ENCODE measurements at places on chromosomes 3 and 15.

- DNase-seq: no peak
Measured at GRCh38 chr3:12579456-12579855, 22.6 kb downstream of the MKRN2 start.

GRCh38 chr15:69324565-69324964 is 25.9 kb downstream of the PAQR5 start:
- DNase-seq: no peak

DNA sequence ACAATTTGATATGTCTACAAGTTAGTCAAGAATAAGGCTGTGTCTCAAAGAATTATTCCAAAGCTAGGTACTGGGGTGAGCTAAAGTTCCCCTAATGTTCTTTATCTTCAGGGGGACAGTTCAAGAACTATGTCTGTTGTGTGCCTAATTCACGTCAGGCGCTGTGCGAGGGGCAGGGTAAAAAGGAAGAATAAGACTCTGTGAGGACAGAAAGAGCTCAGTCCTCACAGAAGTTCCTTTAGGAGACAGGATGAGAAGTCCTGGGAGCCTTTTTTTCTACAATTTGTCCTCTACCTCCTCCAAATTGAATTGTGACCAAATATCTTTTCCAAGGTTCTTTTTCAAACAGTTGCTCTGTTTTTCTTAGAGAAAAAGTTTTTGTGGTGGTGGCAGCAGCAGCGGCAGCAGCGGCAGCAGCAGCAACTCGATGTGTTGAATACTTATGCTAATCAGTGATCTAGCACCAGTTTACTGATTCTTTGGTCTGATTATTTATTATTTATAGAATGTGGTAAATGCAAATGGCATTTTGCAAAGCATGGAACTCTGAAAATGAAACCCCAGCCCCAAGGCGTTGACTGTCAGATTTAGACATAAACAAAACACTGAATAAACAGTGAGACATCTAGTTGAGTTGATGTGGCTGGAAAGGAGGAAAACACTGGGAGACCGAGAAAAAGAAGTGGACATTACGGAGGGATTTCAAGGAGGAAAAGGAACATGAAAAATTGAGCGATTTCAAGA is 88.6 kb downstream of the GTPBP8 start:
- no peak for DNase-seq

GRCh38 chr3:1207904-1208303 is 115.1 kb downstream of the CNTN6 start:
- DNase-seq: no peak

GRCh38 chr3:152421162-152421561 is 152.4 kb downstream of the MBNL1 start:
- DNase-seq: no peak

- DNase-seq: no peak
Measured at GRCh38 chr3:87462228-87462627, 185.8 kb upstream of the POU1F1 start.

DNA sequence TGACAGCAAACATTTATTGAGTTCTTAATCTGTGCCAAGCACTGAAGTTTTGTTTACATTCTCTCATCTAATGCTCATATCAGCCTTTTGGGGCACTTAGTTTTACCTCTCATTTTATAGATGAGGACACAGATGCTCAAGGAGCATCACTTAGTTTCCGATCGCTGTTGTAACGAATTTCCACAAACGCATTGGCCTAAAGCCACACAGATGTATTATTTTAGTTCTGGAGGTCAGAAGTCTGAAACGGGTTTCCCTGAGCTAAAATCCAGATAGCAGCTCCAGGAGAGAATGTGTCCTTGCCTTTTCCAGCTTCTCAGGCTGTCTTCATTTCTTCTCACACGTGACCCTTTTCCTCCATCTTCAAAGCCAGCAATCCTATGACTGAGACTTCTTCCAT is 11.1 kb downstream of the SEMA6D start:
- DNase-seq: no peak

DNA sequence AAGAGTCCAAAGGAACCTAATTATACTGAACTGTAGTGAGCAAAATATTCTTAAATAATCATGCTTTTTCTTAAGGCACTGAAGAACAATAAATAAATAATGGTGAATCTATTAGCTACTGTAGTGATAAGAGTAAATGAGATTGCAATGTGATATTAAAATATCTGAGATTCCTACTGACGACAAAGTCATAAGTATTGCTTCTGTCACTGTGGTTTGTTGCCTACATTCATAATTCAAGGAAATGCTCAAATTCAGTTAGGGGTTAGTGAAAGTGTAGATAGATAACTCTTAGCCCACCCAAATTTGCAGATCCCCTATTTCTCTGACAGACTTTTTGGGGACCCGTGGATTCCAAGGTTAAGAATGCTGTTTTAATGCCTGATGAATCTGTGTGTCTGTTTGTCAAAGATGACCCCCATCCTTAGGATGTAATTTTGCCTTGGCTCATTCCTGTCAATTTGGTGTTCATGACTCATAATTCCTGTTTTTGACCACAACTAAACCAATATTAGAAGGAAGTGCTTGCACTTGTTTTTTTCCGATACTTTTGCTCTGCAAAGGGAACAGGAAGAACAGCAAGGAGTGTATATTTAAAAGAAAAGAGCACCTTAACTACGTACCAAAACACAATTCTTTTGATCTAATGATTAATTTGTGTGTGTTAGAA is 86.7 kb downstream of the MAGI1 start:
- DNase-seq: no peak

- DNase-seq: no peak
Measured at GRCh38 chr15:44718180-44718926, 7.0 kb downstream of the B2M start.

GRCh38 chr3:152388631-152389030 is 119.9 kb downstream of the MBNL1 start:
- DNase-seq: no peak

DNA sequence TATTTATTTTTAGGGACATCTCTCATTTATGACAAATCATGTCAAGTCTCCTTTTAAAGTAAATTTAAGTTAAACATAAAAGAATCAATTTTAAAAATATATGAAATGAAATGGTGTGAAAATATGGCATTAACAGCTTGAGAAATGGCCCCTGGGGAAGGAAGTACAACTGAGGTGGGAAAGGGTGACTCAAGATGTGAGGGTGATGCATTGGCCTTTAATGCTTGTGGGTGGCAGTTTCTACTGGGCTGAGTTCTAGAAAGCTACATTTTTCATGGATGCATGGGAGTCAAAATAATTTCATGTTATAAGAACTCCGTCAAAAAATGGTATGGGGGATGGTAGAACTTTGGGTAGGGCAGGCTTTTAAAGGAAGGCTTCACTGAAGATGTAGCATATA is 708.8 kb upstream of the CFAP20DC start:
- no peak for DNase-seq

DNA sequence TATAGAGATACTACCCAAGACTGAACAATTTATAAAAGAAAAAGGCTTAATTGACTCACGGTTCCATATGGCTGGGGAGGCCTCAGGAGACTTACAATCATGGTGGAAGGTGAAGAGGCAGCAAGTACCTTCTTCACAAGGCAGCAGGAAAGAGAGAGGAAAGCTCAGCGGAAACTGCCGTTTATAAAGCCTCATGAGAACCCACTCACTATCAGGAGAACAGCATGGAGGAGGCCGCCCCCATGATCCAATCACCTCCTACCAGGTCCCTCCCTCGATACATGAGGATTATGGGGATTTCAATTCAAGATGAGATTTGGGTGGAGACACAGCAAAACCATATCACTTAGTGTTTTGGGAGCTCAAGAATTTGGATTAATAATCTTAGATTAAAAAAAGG is 240.2 kb downstream of the UACA start:
- DNase-seq: no peak

All from stimulated activated CD8-positive, alpha-beta memory T cell treated with anti-CD3 and anti-CD28 coated beads, Interleukin-4, amount 100 ng/mL, for 1 hour (primary cell).